ENCODE measurements at places on chromosomes 2 and 18. TPM values are rescaled to one million over a fixed set of nuclear protein-coding genes. Genes with fewer than 3 reads are reported as not detected.

DNA sequence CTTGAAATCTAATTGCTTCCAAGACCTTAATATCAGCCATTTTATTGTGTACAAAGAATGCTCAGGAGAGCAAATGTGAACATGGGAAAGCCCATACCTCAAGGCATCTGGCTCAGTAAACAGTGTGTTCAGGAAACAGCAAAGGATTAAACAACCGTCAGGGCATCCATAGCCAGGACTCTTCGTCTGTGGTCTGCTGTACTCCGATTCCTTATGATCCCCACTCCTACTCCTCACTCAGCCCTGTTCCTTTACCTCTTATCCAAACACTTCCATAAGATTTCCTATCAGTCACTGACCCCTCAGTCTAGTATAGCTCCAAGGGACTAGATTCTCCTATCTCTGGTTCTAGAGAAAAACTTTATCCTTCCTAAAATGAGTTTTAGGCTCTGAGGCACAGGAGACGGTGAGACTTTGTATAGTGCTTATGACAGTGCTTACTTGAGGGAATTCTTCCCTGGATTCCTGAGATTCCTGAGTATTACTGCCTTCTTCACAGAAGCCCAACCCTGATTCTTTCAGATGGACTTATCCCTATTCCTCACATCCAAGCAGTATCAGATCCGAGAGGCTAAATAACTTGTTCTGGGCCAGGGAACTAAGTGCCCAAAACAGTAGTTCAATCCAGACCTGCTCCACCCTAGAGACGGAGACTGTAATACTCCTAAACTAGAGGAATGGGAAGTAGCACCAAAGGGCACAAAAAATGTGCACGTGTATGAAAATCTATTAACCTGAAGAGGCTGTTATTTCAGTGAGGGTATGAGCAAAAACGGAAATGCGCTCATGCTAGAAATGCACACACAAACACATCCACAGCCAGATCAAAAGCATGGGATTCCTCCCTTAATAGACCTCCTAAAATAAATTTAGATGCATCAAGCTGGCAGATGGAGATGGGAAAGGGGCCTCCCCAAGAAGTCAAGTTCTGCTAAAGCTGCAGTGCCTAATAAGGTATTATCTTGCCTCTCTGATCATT lies 42.1 kb upstream of the SIGLEC15 start:
- no peak for DNase-seq

DNA sequence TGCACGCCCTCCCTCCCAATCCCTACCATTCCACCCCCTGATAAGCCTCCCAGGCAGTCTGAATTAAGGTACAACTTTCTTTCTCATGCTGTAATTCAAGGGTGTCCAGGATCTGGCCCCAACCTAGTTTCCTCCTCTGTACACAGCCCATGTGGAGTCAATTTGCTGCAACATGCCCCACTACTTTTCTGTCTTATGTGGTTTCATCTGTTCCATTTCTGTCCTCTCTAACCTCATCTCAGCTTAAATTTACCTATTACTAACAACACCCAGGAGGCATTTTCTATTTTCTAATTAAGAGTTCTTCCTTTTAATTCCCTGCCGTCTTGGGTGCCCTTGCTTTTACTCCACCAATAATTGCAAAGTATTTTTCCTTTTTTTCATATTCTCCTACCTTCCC lies 10.0 kb downstream of the PPP4R1 start:
- no peak for DNase-seq

GRCh38 chr2:42327125-42327524 lies 33.9 kb downstream of the COX7A2L start:
- DNase-seq = no peak

DNA sequence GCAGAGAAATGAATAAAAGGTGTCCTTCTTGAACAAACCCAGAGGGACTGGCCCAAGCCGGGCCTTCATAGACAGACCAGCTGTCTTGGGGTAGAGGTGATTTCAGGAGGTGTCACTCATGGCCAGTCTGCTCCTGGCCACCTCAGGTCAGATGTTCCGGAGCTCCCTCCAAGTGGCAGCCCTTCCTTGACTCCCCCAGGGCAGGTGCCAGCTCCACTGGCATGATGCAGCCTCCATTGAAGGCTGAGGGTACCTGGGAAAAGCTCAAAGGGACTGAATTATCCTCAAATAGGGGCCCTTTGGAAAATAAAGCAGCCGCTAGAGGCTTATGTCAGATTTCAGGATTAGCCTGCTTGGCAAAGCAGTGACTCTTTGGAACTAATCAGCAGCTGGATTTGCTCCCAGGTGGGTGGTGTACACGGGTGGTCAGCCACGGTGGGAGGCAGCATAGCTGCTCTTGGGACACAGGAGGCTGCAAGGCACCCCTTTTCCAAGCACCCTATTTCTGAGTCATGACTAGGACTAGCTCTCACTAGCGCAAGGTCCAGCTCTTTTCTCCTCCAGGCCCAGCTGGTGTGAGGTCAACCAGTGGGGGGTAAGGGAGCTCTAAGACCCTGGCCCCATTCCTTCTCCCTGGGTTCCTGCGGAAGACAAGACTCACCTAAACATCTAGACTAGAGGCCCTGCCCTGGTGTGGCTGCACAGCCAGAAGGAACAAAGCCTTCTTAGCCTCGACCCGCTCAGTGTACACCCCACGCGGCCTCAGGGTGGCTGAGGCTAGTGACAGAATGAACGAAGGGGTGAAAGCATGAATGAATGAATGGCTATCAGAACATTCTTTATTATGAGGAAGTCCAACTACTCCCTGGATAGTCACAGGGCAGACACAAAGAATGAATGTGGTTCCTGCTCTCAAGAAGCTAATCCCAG lies 29.3 kb downstream of the HS1BP3 start:
- no peak for DNase-seq

The KCNJ13 gene
- not detected for total RNA-seq

The HSPD1 gene
- total RNA-seq = 162 TPM
